Hippocampal formation (tissue), 2 donors: ENCODE measurements at places on chromosomes 2 and 18.

- DNase-seq = no peak
Observed at GRCh38 chr2:233818639-233819621, 35.4 kb downstream of the HJURP start.

- DNase-seq = no peak
Observed at GRCh38 chr2:179069685-179070084, 19.7 kb upstream of the CCDC141 start.

DNA sequence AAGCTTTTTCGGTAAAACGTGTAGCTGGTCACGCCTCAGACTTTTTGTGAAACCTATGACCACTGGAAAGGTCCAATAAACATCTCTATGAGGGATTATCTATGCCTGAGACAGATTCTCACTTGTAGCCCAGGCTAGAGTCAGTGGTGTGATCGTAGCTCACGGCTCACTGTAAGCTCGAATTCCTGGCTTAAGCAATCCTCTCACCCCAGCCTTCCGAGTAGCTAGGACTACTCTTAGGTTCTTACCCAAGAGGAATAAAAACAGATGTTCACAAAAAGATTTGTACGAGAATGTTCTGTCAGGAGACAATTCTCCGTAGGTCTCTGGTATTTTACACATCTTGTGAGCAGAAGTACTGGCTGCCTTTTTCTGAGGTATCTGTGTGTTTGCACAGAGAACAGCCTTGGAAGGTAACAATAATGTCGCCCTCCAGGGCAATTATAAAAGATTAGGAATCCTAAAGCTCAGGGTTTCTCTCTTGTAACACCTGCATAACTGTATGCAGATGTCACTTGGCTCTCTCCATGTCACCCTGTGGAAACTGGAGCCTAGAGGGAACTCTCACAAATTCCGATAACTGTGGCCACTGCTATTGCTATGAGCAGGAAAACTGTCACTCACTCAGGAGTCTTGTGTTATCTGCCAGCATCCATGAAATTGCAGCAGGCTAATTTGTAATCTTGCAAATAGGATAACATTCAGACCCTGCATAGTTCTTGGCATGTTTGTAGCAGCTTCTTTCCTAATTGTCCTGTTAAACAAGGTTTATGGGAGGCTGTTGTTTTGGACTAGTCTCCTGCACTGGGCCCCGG lies 25.5 kb upstream of the RALBP1 start:
- no peak for DNase-seq

GRCh38 chr2:171431677-171432167 lies 2.1 kb downstream of the METTL8 start:
- no peak for DNase-seq

- no peak for DNase-seq
Observed at GRCh38 chr2:119083416-119083815, 75.1 kb downstream of the C1QL2 start.
